Smooth muscle cell of the brain vasculature (primary cell): ENCODE measurements at places on chromosomes 2 and 18.

DNA sequence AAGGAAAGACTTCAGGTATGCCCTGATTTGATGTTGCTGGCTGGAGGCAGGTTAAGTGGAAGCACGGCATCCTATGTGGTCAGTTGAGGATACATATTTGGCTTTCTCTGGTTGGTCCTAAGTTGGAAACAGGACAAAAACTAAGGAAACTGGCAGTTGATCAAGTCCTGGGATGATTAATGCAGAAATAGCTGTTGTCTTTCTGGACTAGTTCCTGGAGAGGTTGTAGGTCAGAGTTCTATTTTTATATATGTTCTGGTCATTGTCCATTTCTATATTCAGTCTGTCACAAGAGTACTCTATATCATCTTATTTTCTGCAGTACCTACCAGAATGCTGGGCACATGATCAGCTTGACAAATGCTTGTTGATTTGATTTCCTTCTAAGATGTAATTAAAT lies 4.0 kb upstream of the SLC35F5 start:
- no peak for DNase-seq

- DNase-seq, result no peak
Measured at GRCh38 chr2:137748533-137748932, 215.7 kb upstream of the HNMT start.

- DNase-seq, result no peak
Measured at GRCh38 chr2:101147971-101148370, 3.2 kb downstream of the TBC1D8 start.

DNA sequence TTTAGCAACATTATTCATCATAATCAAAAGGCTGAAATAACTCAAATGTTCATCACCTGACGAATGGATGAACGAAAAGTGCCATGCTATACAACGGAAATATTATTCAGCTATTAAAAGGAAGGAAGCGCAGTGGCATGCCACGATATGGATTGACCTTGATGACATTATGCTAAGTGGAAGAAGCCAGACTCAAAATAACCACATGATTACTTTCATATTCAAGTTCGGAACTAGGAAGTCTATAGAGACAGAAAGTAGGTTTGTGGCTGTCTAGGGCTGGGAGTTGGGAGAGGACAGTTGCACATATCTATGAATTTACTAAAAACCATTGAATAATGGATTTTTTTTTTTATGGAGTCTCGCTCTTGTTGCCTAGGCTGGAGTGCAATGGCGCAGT lies 13.4 kb upstream of the PDIA6 start:
- no peak for DNase-seq

- no peak for DNase-seq
Measured at GRCh38 chr2:150346806-150347205, 140.7 kb downstream of the RND3 start.

- no peak for DNase-seq
Measured at GRCh38 chr2:42008241-42008921, 39.4 kb upstream of the PKDCC start.

DNA sequence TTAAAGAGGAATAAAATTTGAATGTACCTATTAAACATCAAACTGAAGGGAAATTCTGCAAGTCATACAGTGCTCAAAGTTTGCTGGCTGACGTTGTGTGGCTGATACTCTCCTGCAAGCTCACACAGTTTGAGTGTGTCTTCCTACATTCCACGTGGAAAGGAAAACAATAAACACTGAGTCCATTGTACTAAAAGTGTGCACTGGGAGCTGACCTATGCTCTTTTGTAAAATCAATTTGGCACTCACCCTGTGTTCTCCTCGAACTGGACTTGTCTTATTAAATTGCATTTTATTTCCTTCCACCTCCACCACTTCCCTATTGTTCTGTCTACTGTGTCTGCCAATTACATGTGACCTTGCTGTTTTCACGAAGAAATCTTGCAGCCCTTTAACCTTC lies 458.0 kb downstream of the CPS1 start:
- DNase-seq, result no peak

- DNase-seq, result no peak
Measured at GRCh38 chr2:36589230-36589630, 8.7 kb downstream of the FEZ2 start.

DNA sequence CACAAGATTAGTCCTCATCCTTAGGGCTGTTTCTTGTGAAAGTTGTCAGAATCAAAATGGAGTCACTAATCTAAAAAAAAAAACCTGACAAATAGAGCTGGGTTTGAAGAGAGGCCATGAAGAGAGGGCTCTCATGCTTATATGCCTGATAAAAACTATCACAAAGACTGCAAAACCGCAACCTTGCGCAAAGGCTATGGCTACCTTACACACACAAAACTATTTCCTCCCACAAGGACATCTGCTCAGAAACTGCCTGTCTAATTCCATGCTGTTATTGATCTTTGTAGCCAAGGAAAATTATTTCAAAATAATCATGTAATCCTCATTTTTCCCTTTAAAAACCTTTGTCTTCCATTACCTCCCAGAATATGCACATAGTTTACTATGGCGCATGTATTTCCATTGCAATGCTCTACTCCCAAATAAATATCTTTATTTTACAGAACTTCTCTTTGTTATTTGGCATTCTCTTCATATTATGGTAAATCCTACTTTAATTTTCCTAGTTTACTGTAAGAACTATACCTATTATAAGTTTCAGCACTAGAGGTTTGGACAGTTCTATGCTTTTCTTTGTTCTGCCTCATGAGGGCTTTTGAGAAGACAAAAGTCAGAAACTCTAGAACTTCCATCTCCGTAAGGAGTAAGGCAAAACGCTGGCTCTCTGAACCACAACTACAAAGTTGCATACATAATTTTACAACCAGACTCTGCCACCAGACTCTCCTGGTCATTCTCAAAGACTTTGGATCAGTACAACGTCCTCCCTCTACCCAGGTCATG lies 9.6 kb upstream of the DPYSL5 start:
- DNase-seq, result no peak

- DNase-seq, result no peak
Measured at GRCh38 chr2:206368933-206369569, 74.3 kb upstream of the ADAM23 start.

DNA sequence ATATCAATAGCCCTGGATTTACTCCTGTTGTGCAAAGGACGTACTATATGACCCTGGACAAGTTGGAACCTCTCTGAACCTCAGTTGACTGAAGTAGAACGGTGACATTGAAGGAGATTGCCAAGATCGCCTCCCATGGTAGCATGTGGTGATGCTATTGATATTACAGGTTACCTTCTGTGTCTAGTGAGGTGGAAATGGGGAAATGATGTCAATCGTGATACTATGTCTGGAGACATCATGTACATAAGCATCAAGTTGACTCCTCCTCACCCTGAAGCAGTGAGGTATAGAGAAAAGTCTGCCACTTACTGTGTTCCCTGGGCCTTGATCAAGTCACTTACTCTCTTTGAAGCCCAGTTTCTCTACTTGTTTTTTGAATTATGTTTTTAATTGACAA lies 93.9 kb downstream of the KLF7 start:
- no peak for DNase-seq

DNA sequence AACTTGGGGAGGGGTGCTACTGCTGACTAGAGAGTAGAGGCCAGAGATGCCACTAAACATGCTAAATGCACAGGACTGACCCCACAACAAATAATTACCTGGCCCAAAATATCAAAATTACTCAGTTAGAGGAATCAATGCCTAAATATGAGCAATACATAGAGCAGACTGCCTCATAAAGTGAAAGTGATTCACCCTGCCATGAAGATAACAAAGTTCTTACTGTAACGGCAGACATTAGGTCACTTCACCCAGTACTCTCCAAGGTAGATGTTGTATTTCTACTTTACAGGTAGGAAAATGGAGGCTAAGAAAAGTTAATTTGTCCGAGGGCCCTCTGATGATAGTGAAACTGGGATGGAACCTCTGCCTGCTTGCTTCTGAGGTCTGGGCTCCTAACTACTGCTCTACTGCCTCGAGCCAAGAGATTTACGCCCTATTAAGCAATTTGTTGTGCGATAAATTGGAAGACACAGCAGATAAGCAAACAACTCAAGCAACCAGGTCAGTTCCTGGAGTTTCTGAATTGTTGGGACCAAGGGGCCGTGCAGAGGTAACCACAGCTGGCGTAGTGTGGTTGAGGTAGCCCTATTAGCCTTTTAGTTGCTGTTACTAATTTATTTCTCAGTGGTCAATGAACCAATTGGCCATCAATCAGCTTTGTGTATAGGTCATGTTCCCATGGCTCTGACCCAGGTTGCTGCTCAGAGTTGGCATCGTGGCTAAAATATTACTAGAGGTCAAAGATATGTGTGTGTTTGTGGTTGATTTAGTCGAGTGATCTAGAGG lies 4.8 kb downstream of the DHRS9 start:
- no peak for DNase-seq

DNA sequence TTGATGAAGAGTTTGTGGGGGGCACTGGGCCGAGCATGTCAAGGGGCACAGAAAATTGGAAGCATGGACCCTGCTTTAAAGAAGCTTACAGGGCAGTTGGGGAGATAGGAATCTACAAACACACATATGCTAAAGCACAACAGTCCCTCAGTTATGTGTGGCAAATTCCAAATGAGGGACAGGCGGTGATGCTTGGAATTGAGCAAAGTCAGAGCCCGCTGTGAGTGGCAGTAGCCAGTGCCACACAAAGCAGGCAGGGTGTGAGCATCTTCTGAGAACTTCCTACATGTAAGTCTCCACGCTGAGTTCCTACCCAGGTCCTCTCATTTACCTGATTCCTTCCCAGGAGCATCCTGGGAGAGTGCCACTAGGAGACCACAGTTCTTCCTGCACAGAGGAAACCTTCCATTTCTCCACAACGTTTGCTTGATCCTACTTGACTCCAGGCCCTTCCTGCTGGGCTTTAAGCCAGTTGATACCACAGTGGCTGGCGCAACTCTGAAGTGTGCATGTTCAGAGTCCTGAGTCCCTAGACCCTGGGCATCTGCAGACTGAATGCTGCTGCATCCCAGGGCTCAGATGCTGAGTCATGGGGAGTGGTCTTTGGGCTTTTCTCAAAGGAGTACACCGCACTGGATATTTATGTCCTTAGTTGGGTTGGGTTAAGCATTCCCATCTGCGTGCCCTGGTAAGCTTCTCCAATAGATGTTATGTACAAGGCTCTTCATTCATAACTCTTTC lies 287.3 kb upstream of the REV1 start:
- DNase-seq, result no peak

GRCh38 chr2:165193178-165193777 lies 10.6 kb downstream of the SCN3A start:
- DNase-seq, result no peak

DNA sequence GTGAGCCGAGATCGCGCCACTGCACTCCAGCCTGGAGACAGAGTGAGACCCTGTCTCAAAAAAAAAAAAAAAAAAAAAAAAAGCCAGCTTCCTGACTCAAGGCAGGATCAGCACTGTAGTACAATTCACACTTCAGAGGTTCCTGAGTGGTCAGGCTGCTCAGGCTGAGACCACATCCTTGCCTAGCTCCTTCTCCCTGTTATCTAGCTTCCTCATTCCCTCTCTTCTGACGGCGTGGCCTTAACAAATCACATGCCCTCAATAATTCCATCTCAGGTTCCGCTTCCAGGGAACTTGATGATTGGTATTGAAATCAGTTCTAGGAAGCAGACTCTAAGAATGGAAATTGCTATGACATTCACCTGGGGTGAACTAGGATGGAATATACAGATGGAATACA lies 29.8 kb upstream of the KDM3A start:
- no peak for DNase-seq
